ENCODE measurements at places on chromosomes 7 and 10.

GRCh38 chr7:42573881-42574672 lies 337.1 kb upstream of the GLI3 start:
- DNase-seq, result no peak

- no peak for DNase-seq
Measured at GRCh38 chr10:24983130-24983529, 30.7 kb upstream of the PRTFDC1 start.

GRCh38 chr7:44050121-44050914 lies 5.8 kb downstream of the DBNL start:
- no peak for DNase-seq

- no peak for DNase-seq
Measured at GRCh38 chr10:49243610-49244283, 55.2 kb upstream of the C10orf71 start.

GRCh38 chr10:24651923-24652322 lies 71.8 kb downstream of the ARHGAP21 start:
- no peak for DNase-seq

- DNase-seq, result no peak
Measured at GRCh38 chr7:73899731-73900142, 38.8 kb downstream of the TMEM270 start.
